ENCODE measurements at places on chromosomes 12 and 14.

GRCh38 chr12:44509471-44509870 lies 366.6 kb downstream of the NELL2 start:
- DNase-seq: no peak

GRCh38 chr12:98725476-98726247 lies 80.6 kb downstream of the APAF1 start:
- no peak for DNase-seq

DNA sequence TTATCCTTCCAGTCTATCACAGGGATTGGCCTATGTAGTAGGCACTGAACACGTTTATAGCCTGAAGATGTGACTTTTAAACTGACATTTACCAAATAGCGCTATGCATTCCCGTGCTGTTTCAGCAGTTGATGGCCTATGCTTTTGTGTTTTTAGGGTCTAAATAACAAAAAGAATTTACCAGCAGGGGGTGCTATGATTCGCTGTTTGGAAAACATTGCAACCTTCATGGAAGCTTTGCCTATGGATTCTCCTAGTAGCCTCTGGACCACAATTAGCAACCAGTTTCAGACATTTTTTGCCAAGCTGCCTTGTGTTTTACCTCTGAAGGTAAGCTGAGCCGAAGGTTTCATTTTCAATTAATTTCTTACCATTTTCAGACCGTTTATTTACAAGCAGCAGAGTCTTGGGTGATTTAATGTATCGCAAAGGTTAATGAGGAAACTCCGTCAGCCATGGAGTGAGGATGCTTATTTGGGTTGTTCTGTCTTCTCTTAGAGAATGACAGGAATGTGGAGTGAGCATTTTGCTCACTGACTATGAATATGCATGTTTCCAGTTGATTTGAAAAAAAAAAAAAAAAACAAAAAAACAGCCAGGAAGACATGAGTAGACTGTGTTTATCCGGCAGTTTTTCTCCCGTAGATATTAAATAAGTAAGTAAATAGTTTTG lies 133.1 kb downstream of the PRIMA1 start:
- no peak for DNase-seq

DNA sequence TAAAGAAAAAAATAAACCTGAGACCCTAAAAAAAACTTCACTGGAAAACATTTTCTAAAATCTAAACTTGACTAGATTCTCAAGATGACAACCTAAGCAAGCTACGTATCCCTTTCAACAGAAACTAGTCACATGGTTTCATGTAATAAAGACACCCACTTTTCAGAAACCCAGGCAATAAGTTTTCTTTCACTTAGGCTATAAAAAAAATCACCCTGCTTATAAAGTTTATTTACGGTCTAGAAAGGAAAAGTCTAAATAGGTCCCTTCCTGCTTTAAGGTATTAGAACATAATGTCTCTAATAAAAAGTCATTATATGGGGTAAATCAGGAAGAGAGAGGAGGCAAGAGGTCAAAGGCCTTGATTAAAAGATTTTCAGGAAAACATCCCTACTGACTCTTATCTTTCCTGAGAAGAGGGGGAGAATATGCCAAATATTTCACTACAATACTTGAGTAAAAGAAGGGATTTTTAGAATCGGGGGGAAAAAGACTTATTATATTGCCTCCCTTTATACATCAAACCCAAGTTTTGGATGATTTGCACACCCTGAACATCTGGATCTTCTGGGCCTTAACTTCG lies 9.5 kb downstream of the CLIP1 start:
- no peak for DNase-seq

GRCh38 chr12:104376650-104377513 lies 73.3 kb downstream of the EID3 start:
- no peak for DNase-seq

GRCh38 chr14:55047301-55048053 lies 4.0 kb upstream of the MAPK1IP1L start:
- DNase-seq: no peak

GRCh38 chr12:66077542-66077941 lies 53.0 kb downstream of the LLPH start:
- no peak for DNase-seq

DNA sequence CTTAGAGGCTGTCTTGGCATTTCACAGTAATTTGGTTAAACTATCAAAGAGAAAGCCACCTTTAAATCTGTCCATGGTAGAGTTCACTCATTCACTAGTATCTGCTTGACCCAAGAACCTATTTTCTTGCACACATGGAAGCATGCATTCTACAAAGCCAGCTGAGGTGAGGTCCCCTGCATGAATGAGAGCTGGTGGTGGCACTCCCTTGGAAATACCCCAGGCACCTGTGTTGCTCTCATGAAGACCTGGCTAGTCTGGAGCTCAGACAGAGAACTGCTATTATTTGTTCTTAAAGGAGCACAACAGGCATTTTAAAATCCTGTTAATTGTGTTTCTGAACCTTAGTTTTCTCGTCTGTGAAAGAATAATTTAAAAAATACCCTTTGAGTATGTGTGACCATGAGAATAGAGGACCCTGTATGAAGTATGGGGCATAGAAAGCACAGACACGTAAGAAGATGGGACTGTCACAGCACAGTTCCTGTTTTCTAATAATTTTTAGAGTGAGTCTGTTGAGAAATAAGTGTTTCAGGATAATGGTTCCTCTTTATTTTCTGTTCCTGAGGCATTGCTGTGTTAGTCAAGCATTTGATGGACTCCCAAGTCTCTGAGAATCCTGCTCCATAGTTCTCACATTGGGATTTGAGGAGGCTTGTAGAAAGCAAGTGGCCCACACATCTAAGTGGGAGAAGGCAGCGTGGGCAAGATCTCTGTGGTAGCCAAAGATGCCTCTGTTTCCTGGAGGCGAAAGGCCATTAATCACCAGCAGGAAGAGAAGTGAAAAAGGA lies 10.9 kb downstream of the RGS6 start:
- DNase-seq: no peak

- no peak for DNase-seq
These were observed 29.4 kb upstream of the ACTN1 start for GRCh38 chr14:69008421-69008884.

- DNase-seq: no peak
These were observed 92.9 kb downstream of the PELI2 start for GRCh38 chr14:56211084-56211483.
